ENCODE measurements at places on chromosomes 6 and 20.

DNA sequence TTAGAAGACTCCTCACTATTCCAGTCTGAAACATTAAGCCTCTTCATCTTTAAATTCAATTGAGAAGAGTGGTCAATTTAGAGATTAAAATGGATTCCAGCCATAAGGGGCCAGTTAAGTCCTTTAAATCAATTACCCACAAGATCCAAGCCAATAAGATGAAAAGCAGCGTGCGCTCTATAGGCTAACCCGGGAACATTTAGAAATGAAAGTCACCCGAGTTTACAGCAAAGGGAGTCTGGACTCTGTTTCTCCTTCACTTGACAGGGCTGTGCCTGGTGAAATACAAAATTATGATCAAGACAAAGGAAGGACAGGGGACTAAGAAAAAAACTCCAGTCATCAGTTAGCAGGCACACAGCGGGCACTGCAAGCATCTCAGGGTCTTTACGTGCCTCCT, 393.7 kb downstream of the QKI start:
- DNase-seq: no peak

GRCh38 chr6:157727629-157728182, 95.3 kb upstream of the SNX9 start:
- DNase-seq: no peak

DNA sequence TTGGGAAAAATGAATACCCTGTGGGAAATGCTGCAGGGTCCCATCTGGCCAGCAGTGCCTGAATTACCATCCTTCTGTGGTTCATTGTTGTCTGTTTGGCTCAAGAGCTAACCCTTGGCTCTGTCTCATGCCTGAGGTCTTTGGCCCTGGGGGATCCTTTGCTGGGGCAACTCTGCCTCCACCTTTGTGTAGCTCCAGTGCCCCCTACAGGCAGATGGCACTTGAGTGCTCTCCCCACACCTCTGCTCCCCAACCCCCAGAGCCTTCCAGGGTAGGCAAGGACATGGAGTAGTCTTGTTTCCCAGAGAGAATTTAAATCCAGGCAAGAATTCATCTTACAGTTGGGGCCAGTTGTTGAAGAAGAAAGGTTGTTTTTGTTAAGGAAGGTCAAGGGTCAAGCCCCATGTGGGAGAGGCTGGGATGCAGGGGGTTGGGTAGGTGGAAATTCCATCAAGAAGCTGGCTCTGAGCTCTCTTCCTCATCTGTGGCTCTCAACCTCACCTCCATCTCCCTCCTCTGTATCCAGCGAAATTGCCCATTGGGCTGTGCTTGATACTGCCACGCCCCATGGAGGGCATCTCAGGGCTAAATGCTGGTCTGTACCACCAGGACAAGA, 44.2 kb downstream of the ZNF831 start:
- no peak for DNase-seq

DNA sequence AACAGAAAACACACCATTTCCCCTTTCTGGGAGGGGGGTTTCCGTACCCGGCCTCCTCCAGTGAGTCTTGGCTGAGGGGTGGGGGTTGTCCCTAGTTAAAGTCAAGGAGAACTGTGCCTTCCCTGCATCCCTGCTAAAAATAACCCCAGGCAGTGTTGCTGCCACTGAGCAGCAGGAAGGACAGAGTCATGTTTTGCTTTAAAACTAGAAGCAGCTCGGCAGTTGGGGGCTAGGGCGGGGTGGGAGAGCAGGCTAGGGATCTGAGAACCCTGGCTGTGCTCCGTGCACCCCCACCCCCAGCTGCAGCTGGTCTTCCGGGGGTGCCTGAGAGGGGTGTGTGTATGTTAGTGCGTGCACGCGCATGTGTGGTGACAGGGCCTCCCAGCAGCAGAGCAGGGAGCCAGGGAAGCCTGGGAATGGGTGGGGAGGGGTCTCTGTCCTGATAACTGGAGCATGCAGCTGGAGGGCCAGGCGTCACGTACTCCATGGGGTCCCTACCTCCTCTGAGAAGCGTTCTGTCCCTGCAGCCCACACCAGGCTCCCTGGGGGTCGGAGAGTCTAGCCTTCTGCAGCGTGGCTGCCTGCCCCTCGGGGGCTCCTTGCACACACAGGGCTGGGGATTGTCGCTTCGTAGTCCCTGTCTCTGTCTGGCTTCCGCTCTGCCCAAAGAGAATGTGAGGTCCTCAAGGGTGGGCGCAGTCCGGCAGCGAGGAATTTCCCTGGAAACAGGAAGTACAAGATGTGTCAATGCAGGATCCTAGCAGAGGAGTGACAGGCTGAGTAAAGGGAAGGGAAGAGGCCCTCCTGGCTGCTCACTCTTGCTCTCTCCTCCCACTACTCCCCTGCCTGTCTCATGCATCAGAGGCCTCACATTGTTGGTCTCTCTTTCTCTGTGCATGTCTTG, 16.8 kb upstream of the ARMC12 start:
- no peak for DNase-seq

DNA sequence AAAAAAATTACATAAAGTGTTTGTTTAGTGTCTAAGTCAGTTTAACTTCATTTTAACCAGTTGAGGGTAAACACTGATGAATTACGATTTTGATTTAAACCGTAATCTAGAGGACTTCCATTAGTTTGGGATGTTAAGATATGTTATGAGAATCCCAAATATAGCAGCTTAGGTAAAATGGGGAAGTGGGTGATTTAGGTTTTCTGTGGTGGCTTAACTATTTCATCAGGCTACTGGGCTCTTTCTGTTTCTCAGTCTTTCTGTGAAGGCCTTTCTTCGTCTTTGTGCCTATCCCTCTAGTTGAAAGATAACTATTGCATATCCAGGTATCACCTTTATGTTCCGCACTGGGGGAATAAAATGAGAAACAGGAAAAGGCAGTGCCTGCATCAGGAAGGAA, 27.9 kb downstream of the CENPW start:
- no peak for DNase-seq

DNA sequence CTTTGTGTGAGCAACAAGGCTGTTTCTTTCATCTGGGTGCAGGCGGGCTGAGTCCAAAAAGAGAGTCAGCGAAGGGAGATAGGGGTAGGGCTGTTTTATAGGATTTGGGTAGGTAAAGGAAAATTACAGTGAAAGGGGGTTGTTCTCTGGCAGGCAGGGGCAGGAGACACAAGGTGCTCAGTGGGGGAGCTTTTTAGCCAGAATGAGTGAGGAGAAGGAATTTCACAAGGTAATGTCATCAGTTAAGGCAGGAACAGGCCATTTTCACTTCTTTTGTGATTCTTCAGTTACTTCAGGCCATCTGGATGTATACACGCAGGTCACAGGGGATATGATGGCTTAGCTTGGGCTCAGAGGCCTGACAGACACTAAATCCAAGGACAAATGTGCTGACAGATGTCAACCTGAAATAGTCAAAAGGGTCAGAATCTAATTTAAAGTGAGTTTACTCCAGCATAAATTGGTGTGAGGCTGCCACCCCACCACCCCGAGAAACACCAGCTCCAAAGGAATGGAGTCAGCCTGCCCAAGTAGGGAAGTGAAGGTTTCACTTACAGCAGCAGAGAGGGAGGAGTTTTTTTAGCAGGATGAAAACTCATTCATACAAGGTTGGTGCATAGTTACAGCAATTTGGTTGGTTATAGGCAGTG, 560.0 kb upstream of the CDH4 start:
- DNase-seq: no peak

DNA sequence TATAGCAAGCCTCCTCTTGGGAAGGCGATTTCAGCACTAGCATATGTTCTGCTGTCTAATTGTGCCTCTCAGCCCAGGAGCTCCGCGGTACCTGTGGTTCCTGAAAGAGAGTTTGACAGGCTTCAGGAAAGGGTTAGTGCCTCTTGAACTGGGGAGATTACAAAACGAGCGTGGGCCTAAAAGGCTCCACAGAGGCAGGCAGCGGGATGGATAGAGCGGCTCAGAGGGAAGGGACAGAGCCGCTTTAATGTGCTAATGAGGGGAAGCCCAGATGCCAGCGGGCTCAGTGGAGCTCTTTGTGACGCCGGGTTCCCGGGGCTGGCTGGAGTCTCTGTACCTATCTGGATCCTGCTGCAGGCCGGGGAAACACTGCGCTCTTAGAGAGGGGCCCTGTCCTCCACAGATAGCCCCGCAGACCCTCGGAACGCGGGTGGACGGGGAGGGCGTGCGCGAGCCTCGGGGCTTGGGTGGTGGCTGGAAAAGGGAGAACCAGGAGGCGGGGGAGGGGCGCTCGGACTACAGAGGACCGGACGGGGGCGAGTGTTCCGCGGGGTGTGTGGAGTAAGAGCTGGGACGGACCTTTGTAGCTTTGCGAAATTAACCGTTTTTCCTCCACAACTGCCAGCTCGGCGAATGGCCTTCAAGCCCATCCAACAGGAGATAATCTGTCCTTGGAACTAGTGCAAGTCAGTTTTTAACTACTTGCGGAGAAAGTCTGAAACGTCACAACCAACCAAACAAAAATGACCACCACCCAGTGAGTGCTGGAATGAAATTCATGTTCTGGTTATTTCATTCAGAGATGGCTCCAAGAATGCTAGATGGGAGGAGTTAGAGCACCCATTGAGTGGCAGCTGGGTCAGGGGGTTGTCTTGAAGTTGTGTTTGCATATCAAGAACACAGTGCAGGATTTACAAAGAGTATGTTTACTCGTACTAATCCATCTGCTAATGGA, 13.0 kb downstream of the SLC35F1 start:
- no peak for DNase-seq

GRCh38 chr6:106417572-106418147, 57.1 kb downstream of the CRYBG1 start:
- DNase-seq: no peak

DNA sequence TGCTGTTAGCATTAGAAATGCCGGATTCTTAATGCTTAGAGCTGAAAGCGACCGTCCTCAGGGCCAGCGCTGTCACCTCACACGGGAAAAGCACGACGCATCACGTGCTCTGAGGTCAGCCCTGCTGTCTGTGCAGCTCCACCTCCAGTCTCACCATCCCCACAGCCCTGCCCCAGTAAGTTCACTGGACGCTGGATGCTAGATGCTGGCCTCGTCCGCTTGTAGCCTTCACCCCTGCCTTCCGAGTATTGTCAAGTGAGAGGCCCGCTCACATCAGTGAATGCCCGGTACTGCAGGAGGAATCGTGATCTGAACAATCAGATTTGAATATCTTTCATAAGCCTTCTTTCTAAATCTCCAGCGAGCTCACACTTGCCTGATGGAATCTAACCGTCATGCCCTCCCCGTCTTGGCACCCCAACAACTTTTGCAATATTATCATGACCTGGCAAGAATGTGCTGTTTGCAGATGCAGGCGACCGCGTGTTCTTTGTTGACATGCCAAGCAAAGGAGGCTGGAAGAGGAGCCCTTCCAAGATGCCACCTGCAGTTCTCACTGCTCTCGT, 64.9 kb downstream of the DLL1 start:
- no peak for DNase-seq

DNA sequence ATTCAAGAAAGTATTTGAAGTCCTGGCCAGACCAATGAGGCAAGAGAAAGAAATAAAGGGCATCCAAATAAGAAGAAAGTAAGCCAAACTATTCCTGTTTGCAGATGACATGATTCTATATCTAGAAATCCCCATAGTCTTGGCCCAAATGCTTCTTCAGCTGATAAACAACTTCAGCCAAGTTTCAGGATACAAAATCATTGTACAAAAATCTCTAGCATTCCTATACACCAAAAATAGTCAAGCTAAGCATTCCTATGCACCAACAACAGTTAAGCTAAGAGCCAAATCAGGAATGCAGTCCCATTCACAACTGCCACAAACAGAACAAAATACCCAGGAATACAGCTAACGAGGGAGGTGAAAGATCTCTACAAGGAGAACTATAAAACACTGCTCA, 60.1 kb upstream of the PHIP start:
- no peak for DNase-seq

DNA sequence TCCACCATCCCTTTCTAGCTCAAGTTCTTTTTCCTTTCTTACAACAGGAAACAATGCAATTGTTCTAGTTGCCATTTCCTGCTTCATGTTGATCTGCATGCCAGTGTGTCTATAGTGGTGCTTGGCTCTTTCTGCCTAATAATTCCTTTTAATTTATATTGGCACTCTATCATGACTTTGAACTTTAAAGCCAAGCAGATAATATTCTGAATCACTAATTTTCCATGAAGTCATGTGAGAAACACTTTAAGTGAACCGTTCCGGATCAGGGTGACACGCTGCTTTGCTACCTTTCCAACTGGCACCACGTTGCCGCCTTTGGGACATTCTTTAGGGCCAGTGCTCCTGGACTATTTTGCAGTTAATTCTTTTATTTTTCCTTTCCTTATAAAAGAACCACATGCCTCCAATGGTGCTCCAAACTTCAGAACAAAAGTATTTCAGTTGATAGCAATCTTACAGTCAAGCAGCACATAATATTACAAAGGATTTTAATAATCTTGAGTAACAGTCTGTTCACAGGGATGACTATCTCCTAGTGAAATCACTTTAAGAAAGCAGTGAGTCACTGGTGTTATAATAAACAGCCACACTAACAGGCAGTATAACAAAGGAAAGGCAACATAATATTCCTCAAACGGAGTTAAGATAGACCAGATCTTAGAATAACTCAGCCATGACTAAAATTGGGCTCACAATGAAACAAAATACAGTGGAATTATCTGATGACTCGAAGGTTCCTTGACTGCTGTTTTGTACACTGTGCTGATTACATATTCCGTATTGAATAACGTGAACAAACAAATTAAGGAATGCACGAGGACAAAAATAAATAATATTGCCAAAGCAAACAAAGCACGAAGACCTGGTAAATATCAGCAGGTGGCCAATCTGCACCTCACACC, 19.0 kb upstream of the BLOC1S5 start:
- no peak for DNase-seq

- no peak for DNase-seq
Observed at GRCh38 chr20:34305333-34306230, 2.4 kb upstream of the AHCY start.

DNA sequence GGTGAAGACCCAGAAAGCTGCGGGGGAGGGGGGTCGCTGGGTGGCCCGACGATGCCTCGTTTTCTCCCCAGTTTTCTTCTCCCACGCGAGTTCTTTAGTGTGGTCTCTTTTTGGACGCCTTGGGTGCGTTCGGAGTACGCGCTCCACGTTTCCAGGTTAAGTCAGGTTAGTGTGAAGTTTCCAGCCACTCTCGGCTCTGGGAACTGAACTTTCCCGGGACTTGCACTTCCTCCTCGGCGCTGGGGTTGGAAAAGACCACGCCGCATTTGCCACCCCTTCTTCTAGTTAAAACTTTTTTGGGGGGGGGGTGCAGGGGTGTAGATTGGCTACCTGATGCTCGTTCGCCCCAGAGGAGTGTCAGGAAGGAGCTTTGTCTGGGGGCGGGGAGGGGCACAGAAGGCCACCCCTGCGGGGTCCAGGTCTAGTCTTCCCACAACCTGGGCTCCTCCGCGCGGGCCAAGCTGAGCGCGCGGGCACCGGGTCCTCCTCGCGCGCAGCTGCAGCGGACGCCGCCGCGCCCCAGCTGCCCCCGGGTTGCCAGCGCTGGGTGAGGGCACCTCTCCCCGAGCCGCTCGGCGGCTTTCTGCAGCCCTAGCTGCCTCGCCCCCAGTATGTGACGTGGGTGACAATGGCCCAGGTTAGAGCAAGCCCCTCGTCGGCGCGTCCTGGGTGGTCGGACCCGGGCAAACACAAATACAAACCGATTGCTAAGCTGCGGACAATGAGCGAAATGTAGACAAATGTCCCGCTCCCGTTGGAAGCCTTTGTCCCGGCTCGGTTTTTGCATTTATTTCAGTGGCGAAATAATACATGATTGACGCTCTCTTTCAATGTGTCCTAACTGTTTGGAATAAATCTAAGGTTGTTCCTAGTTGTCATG, 1.7 kb upstream of the NKX2-2 start:
- DNase-seq: no peak

GRCh38 chr6:31363811-31364210, 6.8 kb upstream of the HLA-B start:
- DNase-seq: no peak

- DNase-seq: no peak
Observed at GRCh38 chr20:14919501-14920081, 582.2 kb upstream of the FLRT3 start.
